ENCODE measurements at places on chromosomes 7 and 10. TPM values are rescaled to one million over a fixed set of nuclear protein-coding genes. Genes with fewer than 3 reads are reported as not detected.

KCNK18 gene
- not detected for total RNA-seq

ANXA11 gene
- 247 TPM for total RNA-seq

GRCh38 chr10:25142116-25142864 is 32.5 kb upstream of the GPR158 start:
- DNase-seq, result no peak

- no peak for DNase-seq
These were observed 670 bp upstream of the AGK start for GRCh38 chr7:141550386-141551093.

GRCh38 chr7:69739190-69739589 is 140.9 kb downstream of the AUTS2 start:
- DNase-seq, result no peak
